GM23248 (cell line): ENCODE measurements at places on chromosomes 12 and 14. TPM values are rescaled to one million over a fixed set of nuclear protein-coding genes. Genes with fewer than 3 reads are reported as not detected.
A peak's percentile ranks its signal among the peaks of the same experiment; 100 is the strongest.

- DNase-seq, result no peak
Measured at GRCh38 chr14:95066427-95066986, 90.8 kb downstream of the DICER1 start.

DNA sequence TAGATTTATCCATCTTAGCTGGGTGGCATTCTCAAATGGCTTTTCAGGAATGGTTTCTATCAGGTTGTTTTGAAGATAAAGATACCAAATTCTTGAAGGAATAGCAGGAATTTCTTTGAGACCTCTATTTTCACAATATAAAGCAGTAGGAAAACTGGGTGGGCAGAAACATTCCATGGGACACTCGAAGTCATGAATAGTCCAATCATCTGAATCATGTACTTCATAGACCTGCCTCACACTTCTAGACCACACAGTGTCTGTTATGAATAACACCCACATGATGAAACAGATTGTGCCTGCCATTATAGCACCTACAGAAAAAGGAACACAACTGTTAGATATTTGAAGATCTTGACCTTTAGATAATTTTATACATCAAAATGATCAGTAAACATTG lies 1.8 kb downstream of the KERA start:
- DNase-seq, result peak; percentile 4

- peak; percentile 73 for DNase-seq
Measured at GRCh38 chr14:54737132-54737711, 165.4 kb downstream of the GCH1 start.

- peak; percentile 87 for DNase-seq
Measured at GRCh38 chr12:62660756-62661155, 194.1 kb downstream of the MON2 start.

- DNase-seq, result peak; percentile 41
Measured at GRCh38 chr14:50831726-50832168, 785 bp upstream of the NIN start.

GRCh38 chr12:56766535-56766934 lies 3.4 kb downstream of the HSD17B6 start:
- no peak for DNase-seq

DNA sequence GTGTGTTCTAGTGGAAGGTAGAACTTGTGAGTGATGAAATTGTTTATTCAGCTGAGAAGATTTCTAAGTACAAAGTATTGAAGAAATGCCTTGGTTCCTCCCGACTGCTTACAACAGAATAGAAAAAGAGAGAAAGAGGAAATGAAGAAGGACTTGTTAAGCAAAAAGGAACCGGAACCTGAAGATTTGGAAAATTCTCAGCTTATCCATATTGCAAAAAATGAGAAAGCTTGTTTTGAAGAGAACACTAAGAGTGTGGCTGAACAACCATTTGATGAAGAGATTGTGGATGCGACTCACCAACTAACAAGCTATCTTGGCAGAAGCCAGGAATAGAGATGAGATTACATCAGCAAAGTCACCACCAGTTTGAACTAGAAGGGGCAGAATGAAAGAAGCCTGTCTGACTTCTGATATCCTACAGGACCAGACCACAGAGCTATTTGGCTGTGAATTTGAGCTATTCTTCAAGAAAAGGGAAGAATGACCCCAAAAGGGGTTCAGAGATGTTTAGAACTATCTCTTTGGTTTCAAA lies 15.1 kb downstream of the NDUFA9 start:
- DNase-seq, result peak; percentile 93

DNA sequence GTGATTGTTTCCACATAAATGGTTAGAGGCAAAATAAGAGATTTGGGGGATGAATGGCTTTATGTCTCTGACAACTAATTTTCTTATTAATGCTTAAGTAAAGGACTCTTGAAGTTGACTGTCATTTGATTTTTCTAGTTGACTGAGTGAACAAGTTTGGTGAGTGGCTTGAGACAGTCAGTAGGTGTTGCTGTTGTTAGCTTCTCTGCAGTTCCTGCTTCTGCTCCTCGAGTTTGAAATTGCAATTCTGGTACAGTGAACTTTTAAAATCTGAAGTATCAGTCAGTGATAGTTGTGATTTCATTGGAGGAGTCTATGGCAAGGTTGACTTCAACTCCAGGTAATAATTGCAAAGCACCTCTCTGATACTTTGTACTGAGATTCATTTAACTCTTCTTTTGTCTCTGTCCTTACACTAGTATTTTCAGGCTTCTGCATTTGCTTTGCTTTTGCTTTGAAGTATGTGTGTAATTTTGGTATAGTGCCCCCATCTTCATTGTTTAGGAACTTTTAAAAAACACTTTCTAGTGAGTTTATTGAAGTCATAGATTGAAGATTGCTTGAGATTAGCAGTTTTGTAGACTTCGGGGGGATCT lies 415.5 kb downstream of the PCNX1 start:
- peak; percentile 69 for DNase-seq

DNA sequence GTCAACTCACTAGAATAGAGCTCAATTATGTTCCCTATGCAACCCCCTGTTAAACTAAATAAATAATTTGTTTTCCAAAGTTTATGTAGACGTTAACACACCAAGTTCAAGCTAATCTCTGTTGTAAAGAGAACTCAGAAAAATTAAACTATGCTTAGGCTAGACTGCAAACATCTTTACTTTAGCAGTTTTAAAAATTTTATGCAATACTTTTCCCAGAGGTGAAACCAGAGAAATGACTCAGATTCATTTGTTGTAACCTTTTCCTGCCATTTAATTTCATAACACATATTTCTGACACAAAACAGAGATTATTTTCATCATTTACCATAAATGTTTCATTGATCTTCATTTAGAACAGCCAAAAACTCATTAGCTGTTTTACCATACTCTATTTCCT lies 27.4 kb downstream of the ABCC9 start:
- peak; percentile 42 for DNase-seq

DNA sequence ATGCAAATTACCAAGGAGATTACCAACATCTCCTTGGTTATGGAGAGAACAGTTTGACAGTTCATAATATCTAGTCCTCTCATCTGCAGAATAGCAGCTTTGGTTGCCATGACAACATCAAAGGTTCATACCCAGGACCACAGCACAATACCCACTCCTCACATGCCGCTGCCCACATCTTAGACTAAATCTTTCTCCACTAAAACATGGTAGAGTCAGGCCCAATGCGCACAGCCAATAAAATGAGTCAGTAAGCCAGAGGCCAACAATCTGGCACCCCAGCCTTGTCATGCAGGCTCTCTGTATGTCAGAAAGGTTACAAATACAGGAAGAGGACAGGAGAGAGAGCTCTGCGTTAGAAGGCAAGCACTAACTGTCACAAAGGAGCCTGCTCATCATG lies 70.6 kb downstream of the KCNK10 start:
- DNase-seq, result no peak

GRCh38 chr14:29905543-29905942 lies 22.1 kb downstream of the PRKD1 start:
- no peak for DNase-seq

DNA sequence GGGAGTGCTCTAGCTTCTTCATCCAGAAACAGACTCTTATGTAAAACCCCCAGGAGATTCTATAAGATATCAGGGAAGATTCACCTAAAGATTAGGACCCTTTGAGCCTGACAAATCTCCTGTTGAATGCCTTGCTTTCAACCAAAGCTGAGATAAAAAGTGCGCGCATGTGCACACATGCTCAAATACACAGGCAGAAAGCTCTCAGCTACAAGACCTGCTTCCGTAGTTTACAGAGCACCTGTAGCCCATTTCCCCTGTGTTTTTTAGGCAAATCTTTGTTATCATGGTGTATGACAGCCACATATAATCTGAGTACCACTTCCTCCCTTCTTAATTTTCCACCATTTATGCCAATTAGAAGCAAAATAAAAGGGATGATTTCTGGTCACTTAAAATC lies 866.9 kb downstream of the NRXN3 start:
- DNase-seq, result no peak

DNA sequence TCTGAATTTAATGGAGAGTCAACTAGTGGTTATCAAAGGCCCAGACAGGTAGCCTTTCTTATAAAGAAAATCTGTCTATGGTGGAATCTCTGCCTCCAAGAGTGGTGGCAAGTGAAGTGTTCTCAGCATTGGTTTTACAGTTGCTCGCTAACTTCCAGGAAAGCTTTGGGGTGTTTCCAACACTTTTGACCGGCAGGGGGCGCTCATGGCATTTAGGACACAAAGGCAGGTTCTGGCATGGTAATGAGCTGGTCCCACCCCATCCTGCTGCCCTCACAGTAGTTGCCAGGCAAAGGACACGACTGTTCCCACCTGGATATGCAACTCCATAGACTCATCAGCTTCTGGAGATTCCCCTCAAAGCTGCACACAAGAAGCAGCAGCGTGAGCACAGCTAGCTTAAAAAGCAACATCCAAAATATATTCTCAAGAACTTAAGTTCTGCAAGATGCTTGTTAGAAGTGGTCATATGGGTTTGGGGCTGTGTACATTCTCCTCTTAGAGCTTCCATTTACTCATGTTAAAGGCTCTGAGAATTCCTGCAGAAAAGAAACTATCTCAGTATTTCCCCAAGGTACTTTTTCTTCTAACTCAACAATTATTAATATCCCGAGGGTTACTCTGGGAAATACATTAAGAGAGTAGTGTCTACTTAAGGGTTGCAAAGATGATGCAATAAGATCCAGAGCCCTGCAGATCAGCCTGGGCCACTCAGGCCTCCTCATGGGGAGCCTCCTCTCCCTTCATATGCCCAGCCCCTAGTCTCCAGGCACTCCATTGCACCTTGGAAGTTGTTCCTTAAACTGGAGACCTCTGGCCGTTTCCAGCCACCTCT lies 14.8 kb downstream of the PROX2 start:
- peak; percentile 87 for DNase-seq

GRCh38 chr14:56005191-56006053 lies 112.8 kb upstream of the PELI2 start:
- DNase-seq, result peak; percentile 92

DNA sequence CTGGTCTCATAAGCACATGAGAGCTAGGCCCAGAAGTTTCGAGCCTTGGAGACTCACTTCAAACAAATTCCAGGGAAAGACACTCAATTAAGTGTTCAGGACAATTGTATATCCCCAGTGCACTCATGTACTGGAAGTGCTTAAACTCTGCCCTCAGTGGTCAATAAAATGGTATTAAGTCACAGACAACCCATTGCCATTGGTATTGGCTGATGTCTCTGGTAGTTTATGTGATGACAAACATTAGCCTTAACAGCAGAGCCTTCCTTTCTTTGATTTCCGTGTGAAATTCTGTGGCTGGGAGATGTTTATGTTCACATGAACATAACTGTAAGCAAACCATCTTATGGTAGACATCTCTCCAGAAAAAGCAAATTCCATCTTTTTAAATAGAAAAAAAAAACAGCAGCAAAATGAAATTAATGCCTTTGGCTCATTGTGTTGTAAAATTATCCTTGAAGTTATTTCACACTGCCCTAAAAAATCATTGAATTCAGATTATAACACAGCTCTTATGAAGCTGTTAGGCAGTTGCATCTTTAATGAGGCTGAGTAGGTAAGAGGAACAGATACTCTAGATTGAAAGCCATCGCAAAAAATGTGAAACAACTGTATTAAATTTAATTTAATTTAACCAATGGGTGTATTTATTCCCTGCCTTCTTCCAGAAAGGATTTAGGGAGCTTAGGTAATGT lies 216.2 kb upstream of the PLEKHG7 start:
- no peak for DNase-seq

DNA sequence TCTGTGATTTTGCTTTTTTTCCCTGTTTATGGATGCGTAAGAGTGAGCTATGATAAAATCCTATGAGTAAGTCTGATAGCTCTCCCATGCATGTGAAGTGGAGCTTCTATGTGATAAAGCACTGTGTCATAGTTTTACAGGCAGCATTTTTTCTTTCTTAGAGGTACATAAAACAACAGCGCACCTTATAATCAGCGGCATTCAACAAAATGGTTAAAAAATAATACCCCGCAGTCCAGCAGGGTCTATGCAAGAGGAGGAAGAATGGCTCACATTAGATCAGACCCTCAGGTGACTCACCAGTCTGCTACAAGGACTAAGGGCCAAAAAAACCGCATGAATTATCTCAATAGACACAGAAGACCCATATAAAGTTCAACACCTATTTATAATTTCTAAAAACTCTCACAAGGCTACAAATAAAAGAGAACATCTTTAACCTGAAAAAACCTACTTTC lies 33.0 kb upstream of the TMEM179 start:
- DNase-seq, result no peak

DNA sequence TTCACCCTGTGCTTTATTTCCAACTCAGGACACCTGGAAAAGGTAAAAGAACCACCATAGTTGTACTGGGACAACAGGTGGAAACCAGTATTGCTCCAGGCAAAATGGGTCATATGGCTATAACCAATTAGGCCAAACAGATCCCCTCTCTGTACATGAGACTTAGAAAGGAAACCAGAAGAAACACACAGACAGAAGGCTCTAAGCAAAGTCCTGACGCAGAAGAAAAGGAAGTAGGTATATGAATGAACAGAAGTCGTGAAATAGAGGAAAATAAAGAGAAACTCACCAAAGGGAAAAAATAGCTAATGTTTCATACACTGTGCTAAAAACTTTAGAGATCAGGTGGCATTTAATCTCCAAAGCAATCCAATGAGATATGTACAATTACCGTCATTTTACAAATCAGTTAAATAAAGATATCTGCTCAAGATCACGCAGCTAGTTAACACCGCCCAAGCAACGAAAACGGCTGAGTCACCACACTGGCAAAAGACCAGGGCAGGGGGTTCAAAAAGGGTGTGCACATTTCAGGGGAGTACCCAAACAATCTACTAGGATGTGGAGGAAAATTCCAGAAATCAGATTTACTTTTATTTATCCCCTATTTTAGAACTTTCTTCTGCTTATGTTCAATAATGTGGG lies 82.3 kb downstream of the ITPR2 start:
- DNase-seq, result no peak

GRCh38 chr12:6943722-6944380 lies at the start of the genes C12orf57 and RNU7-1:
TSS of gene C12orf57 (plus strand) at chr12:6944022. CDS start at chr12:6944122, 100 bp downstream.
TSS of gene RNU7-1 (plus strand) at chr12:6943816.
- peak; percentile 90 for DNase-seq

- no peak for DNase-seq
Measured at GRCh38 chr12:50058743-50059312, 1.4 kb downstream of the ASIC1 start.

DNA sequence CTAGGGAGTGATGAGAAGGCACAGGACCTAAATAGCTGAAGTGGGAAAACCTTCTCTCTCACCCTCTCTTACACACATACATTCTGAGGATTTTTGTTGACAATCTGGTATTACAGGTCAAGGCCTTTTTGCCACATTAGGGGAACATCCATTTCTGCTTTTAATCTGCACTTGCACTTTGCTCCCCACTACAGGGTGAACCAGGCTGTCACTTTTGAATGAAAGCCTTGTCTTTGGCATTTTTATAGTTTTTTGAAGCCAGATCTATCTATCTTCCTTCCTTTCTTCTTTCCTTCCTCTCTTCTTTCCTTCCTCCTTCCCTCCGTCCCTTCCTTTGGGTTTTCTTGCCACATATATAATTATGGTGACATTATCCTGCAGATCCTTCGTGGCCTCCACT lies 165.9 kb upstream of the OTX2 start:
- no peak for DNase-seq

- DNase-seq, result no peak
Measured at GRCh38 chr12:56838621-56839488, 75.7 kb downstream of the HSD17B6 start.

- no peak for DNase-seq
Measured at GRCh38 chr12:9133216-9133916, 17.6 kb upstream of the A2M start.

Gene PRH1
- total RNA-seq, result 4.8 and 7.3 TPM in 2 replicates

Gene PCNX1
- total RNA-seq, result 32.5 and 33.5 TPM in 2 replicates

Gene NOXRED1
- total RNA-seq, result not detected in 2 replicates

Gene CLEC2A
- total RNA-seq, result not detected in 2 replicates

Gene OR9K2
- total RNA-seq, result not detected in 2 replicates

Gene PTPN6
- total RNA-seq, result not detected in 2 replicates

Gene IL26
- not detected in 2 replicates for total RNA-seq

Gene ZNF385A
- total RNA-seq, result 1.6 and 1.8 TPM in 2 replicates

Gene CLEC14A
- total RNA-seq, result 0.63 TPM in 1 of 2 replicates, not detected in the other

Gene TEX52
- total RNA-seq, result not detected in 2 replicates

Gene TMEM229B
- 0.65 and 1.1 TPM in 2 replicates for total RNA-seq

Gene PLEKHG7
- total RNA-seq, result not detected in 2 replicates
